ENCODE measurements at places on chromosomes 2 and 18.
A peak's percentile ranks its signal among the peaks of the same experiment; 100 is the strongest.

GRCh38 chr18:3209859-3210569 is 9.8 kb downstream of the MYOM1 start:
- DNase-seq: no peak

DNA sequence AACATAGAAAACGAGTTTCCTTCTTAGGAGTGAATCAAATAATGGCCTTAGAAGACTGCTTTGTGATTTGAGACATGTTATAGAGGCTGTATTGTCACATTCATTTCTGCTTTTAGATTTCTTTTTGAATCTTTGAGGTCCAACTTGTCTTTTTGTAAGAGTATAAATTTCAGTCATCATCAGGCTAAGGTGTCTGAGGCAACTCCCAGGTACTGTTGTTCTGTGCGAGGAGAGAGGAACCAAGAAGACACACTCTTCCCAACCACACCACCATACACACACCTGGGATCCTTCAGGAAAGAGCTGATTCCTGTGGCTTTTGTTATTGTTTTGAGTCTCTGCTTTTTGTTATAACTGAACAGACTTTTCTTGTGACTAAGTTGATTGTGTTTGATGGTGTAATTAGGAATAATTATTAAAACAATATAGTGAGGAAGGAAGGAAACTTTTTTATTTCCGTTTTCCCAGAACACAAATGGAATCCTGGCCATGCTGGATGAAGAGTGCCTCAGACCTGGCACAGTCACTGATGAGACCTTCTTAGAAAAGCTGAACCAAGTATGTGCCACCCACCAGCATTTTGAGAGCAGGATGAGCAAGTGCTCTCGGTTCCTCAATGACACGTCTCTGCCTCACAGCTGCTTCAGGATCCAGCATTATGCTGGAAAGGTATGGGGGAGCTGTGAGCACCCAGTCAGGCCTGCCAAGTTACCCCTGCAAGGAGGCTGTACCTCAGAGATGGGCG is 140.4 kb downstream of the MYO1B start:
- DNase-seq: no peak

GRCh38 chr18:47931718-47932103 is 1.3 kb upstream of the SMAD2 start:
- DNase-seq: no peak

DNA sequence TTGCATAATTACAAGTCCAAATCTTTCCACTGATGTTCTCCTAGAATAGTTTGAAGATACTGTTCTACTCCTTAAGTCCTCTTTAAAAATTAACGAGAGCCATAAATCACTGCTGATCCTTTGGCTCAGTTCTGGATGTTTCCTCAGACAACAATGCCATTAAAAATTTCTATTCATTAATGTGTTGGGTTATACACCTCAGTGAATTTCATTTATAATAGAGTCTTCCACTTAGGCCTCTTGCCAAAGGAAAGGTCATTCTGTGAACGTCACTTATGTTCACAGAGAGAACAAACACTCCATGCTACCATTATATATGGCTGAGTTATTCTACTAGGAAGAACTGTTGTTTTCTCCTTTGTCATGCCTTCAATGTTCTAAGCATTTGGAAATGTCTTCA is 1472.3 kb upstream of the CELF4 start:
- DNase-seq: no peak

DNA sequence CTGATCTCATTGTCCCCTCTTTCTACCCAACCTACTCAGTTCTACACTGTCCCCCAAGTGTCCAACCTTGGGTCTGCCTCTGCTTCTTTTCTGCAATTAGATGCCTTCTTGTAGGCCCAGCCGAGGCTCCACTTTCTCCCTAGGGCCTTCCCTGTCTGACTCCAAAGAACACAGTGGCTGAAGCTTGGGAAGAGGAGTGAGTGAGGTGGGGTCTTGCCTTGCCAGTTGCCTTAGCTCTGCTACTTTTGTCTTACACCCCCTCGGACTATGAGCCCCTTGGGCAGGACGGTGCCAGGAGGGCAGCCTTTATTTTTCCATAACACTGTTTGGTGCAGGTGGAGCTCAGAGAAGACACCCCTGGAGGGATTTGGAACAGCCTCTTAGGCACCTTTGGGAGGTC is 345.1 kb downstream of the CYP26B1 start:
- DNase-seq: no peak

GRCh38 chr2:85244828-85245227 is 83.0 kb downstream of the TGOLN2 start:
- no peak for DNase-seq

DNA sequence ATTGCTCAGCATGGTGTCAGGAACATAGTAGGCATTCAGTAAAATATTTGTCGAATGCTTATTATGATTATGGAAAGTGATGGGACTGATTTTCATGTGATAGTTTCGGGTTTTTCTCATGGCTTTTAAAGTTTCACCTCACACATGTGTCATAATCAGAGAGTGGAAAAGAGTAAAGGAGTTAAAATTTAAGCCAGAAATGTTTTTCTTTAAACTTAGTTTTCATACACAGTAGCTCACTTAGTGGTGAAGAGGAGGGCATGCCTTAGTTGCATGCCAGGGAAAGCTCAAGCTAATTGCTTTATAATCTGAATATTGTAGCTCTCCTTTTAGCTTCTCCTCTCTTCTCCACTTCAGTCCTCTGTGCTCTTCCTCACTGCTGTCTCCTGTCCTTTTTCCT is 38.0 kb downstream of the EHBP1 start:
- DNase-seq: no peak

GRCh38 chr2:166433457-166433856 is 57.7 kb upstream of the SCN9A start:
- DNase-seq: no peak

GRCh38 chr2:205762881-205763280 is 80.6 kb downstream of the NRP2 start:
- DNase-seq: no peak

- no peak for DNase-seq
Observed at GRCh38 chr2:200741468-200742202, 70.1 kb upstream of the BZW1 start.

- no peak for DNase-seq
Observed at GRCh38 chr18:79367989-79368388, 27.7 kb upstream of the NFATC1 start.

DNA sequence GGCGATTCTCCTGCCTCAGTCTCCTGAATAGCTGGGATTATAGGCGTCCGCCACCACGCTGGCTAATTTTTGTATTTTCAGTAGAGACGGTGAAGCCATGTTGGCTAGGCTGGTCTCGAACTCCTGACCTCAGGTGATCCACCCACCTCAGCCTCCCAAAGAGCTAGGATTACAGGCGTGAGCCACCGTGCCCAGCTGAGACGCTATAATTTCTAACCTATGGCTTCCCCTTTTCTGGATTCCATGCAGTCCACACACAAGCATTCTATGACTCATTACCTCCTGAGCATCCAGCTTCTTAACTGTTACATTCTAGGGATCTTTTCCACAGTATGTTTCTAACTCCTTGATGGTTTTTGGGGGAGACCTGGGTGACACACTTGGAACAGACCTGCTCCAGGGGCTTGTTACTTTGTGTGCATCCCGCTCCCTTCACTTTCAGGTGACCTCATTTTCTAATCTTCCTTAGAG is 11.8 kb upstream of the KCMF1 start:
- peak; percentile 60 for DNase-seq

DNA sequence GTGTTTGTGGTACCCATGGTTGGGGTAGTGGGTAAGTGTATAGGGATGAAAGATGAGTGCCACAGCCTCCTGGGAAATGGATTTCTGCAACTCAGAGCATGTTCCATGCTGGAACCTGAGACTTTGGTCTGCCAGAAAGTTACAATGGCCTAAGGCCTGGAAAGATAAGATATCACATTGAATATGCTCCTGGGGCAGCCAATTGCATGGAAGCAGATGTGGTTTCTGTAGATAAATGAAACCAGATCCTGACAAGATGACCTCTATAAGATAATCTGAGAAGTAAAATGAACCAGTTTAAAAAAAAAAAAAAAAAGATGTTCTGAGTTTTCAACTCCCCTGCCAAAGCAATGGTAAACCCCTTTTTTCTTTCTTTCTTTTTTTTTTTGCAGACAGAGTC is 91.4 kb upstream of the NCK2 start:
- no peak for DNase-seq

- no peak for DNase-seq
Observed at GRCh38 chr18:1252936-1253335, 348.3 kb downstream of the ADCYAP1 start.

DNA sequence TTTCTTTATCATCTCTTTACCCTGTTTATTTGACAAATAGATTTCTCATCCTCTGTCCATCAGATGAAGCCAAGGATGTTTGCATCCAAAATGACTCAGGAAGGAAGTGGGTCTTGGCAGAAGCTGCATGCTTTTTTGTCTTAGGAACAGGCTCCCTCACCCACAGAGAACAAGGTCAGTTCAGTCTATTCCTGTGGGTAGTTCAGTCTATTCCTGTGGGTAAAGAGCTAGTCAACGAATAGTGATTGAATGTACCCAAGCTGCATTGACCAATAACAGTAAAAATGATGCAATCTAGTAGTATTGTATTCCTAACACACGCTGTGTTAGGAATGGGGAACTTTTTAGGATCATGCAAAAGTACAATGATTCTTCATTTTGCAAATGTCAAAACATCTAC is 290.8 kb upstream of the TANK start:
- DNase-seq: peak; percentile 93

- no peak for DNase-seq
Observed at GRCh38 chr2:240711701-240712100, 20.0 kb downstream of the AQP12A start.

All from fibroblast of skin of left quadriceps (primary cell).